ENCODE measurements at places on chromosomes 2 and 18. TPM values are rescaled to one million over a fixed set of nuclear protein-coding genes. Genes with fewer than 3 reads are reported as not detected.

DNA sequence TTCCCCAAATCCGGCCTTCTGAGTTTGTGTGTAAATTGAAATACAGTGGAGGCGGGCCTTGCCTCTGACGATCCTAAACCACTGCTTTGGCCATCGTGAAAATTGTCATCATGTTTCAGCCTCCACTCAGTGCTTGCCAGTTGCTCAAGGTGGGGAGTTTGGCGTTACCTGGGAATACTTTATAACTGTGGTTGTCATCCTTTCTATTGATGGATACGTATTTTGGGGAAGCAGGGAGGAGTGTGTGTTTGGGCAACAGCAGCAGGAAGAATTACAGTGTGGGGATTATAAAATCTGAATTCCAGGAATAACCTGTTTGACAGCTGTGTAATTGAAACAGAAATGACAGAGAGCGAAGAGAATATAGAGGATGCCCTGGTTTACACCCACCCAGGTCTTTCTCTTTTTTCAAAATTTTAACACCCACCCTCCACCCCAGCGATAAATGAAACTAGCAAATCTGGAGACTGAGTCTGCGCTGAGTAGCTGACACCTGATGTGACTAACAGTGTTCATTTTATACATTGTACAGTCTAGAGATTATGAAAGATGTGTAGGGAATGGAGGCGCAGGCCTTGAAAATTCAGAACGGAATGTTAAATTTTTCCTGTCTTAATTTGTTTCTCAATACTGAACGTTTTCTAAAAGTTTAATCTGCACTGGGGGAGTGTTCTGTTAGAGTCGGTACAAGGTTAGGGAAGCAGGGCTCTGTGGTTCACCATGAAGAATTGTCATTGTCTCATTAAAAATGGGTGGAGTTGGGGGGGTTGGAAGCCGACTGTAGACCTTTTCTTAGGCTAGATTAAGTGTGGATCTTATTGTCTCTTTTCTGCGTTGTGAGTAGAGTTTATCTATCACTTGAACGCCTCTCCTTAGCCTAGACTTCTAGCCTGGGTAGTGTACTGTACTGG is 1.6 kb downstream of the MAP4K4 start:
- H3K36me3 ChIP-seq = no peaks in the 10 kb centered on the region
- peaks cover 26% of the 10 kb centered on the region for H3K4me1 ChIP-seq
- H3K27ac ChIP-seq = peak overlapping the region; percentile 83
- H3K4me3 ChIP-seq = peak overlapping the region; percentile 90

DNA sequence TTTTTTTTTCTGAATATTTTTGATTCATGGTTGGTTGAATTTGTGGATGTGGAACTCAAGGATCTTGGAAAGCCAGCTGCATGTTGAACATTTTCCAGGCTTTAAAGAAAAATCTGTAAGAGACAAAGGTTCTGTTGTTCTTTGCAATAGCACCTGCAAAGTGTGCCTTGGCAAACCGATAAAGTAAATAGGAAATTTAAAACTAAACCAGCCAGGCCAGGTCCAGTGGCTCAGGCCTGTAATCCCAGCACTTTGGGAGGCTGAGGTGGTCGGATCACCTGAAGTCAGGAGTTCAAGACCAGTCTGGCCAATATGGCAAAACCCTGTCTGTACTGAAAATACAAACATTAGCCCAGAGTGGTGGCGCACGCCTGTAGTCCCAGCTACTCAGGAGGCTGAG is 74.4 kb downstream of the RIF1 start:
- no peak for DNase-seq
- no peaks in the 10 kb centered on the region for H3K27me3 ChIP-seq
- H3K4me1 ChIP-seq = no peaks in the 10 kb centered on the region
- H3K27ac ChIP-seq = no peak overlapping the region
- peaks cover 21% of the 10 kb centered on the region for H3K36me3 ChIP-seq

MREG gene
- not detected for total RNA-seq

- H3K4me1 ChIP-seq = no peaks in the 10 kb centered on the region
- H3K27me3 ChIP-seq = no peaks in the 10 kb centered on the region
- no peak for DNase-seq
- no peaks in the 10 kb centered on the region for H3K36me3 ChIP-seq
- no peak overlapping the region for H3K27ac ChIP-seq
These were observed 1311.7 kb upstream of the SLC39A10 start for GRCh38 chr2:194345347-194345746.

DNA sequence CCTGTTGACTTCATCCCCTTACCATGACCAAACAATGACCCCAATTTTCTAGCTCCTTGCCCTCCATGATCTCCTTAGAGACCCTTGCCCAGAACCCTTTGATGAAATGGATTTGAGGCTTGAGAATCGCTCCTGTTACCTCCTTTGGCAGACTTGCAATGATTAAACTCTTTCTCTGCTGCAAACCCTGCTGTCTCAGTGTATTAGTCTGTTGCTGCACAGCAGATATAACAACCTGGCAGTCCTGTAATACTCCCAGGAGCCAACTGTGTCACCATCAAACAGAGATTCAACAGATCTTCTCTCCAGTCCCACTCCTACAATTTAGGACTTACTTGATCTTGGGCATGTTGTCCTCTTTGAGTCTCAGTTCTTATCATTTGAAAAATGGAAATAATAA is 242.9 kb downstream of the HRH4 start:
- H3K27me3 ChIP-seq = no peaks in the 10 kb centered on the region
- no peaks in the 10 kb centered on the region for H3K4me1 ChIP-seq
- no peak overlapping the region for H3K4me3 ChIP-seq
- DNase-seq = no peak

DNA sequence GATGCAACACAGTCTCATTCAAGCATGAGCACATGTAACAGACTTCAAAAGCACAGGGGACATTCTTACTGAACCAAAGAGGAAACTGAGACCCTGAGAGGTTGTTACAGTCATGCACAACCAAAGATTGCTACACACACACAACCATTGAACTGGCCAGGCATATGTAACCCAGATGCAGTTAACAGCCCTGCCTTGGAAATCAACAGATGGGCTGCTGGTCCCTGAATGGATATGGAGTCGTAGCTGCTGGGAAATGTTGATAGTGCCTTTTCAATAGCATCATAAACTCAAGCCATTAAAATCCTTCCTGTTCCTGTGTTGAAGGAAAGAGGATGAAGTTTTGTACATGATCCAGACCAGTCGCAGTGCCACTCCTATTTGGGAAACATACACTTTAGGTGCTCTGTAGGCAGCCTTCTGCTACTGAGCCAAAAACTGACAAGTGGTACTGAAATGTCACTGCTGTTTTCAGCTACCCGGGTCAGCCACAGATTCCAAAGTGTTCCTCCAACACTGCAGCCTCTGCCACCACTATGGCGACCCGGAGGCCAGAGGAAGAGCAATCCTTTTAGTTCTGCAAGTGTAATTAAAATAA is 143.9 kb downstream of the CCBE1 start:
- DNase-seq = no peak
- H3K27ac ChIP-seq = no peak overlapping the region
- no peaks in the 10 kb centered on the region for H3K27me3 ChIP-seq
- no peaks in the 10 kb centered on the region for H3K4me1 ChIP-seq
- H3K36me3 ChIP-seq = no peaks in the 10 kb centered on the region

DNA sequence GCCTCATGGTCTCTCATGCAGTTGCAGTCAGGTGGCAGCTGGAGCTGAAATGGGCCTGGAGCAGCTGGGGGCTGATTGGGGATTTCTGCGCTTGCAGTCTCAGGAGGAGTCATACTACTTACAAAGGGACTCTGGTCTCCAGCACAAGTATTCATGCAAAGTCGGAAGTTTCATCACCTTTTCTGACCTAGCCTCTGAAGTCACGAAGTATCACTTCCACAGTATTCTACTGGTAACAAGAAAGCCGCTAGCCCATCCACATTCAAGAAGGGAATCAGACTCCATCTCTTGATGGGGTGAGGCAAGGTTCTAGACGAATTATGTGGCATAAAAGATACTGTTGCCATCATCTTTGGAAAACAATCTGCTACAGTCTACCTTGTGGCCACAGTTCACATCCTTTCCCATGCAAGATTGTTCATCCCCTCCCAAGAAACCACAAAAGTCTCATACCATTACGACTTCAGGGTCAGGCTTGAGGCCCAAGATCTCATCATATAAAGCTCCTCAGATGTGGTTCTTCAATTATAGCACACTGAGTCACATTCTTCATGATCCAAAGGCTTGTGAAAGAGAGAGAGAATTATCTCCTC is 95.3 kb downstream of the SMC6 start:
- H3K27me3 ChIP-seq = no peaks in the 10 kb centered on the region
- no peak overlapping the region for H3K4me3 ChIP-seq
- DNase-seq = no peak
- no peak overlapping the region for H3K27ac ChIP-seq
- no peaks in the 10 kb centered on the region for H3K4me1 ChIP-seq
- H3K36me3 ChIP-seq = no peaks in the 10 kb centered on the region

DNA sequence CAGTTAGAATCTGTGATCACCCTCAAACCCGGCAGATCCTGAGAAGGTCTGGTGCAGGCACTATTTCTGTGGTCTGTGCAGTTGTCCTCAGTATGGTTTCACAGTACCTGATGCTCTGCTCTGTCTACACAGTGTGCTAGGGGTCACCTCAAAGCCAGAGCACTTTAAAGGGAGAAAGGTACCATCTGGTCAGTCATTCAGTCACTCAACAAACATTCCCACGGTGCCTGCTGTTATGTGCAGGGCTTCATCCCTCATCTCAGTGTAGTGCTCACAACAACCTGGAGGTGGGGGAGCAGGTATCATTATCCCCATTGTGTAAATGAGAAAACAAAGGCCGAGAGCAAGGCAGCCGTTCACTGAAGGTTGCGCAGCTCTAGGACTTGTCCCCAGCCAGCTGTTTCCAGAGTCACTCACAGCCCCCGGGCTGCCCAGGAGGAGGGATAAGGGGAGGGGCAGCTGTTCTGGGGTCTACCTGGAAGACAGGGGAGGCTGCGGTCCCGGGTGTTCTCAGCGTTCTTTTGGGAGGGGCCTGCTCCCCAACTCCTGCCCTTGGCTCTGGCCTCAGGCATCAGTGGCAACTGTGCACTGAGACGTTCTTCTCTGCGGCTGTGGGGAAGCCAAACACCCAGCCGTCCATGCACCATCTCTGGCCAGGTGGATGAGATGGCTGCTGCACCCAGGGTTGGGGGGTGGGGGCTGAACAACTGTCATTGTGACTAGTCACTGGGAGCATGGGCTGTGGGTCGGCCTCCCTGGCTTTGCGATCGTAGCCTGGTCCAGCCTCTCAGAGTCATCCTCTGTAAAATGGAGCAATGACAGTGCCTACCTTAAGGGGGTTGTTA is 9.2 kb downstream of the INHBB start:
- no peak overlapping the region for H3K27ac ChIP-seq
- H3K4me1 ChIP-seq = no peaks in the 10 kb centered on the region
- no peak for DNase-seq
- H3K36me3 ChIP-seq = no peaks in the 10 kb centered on the region
- H3K27me3 ChIP-seq = no peaks in the 10 kb centered on the region
- H3K4me3 ChIP-seq = no peak overlapping the region

DNA sequence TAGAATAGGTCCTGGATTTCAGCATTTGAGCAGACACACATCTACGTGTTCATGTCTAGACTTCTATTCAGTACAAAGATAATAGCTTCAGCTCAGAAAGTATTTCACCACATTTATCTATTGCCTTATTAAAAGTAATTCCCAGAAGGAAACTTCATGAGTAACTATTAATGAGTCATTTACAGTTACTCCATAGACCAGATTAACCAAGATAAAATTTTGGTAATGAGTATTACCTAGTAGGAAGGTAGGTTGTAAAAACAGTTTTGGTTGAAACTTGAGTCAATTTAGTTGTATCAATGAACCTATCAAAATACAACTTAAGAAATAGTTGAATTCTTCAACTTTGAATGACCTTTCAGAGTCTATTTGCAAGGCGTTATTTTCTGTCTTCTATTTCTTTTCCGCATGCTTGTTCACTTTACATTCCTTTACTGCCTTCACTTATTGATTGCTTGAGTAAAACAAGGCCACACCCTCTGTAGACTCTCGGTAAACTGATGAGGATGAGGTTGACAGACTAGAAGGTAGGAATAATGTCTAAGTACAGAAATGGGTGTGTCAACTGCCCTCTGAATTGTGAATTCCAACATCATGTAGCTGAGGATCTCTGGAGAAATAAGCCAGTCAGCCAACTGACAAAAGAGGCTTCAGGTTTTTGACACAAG is 1165.6 kb upstream of the ZEB2 start:
- H3K36me3 ChIP-seq = no peaks in the 10 kb centered on the region
- no peak for DNase-seq
- H3K4me3 ChIP-seq = no peak overlapping the region
- no peaks in the 10 kb centered on the region for H3K4me1 ChIP-seq
- H3K27ac ChIP-seq = no peak overlapping the region

EIPR1 gene
- total RNA-seq = 14.5 TPM

- H3K36me3 ChIP-seq = no peaks in the 10 kb centered on the region
- H3K27me3 ChIP-seq = no peaks in the 10 kb centered on the region
- no peak overlapping the region for H3K27ac ChIP-seq
- DNase-seq = no peak
- H3K4me1 ChIP-seq = no peaks in the 10 kb centered on the region
These were observed 153.6 kb upstream of the CBLN2 start for GRCh38 chr18:72697706-72698105.

VWC2L gene
- total RNA-seq = not detected

DNA sequence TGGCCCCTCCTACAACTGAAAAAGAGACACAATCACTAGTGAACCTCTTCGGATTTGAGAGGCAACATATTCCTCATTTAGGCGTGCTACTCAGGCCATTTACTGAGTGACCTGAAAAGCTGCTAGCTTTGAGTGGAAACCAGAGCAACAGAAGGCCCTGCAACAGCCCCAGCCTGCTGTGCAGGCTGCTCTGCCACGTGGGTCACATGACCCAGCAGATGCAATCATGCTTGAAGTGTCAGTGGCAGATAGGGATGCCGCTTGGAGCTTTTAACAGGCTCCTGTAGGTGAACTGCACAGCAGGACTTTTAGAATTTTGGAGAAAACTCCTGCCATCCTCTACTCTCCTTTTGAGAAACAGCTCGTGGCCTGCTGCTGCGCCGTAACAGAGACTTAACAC is 578.6 kb upstream of the RAB6C start:
- H3K4me3 ChIP-seq = no peak overlapping the region
- H3K4me1 ChIP-seq = no peaks in the 10 kb centered on the region
- H3K27ac ChIP-seq = no peak overlapping the region

GRCh38 chr2:202133200-202133908 is 60.3 kb downstream of the KIAA2012 start:
- H3K36me3 ChIP-seq = no peaks in the 10 kb centered on the region
- no peak overlapping the region for H3K27ac ChIP-seq
- H3K4me3 ChIP-seq = no peak overlapping the region
- H3K27me3 ChIP-seq = no peaks in the 10 kb centered on the region

RGPD4 gene
- not detected for total RNA-seq

- H3K27me3 ChIP-seq = no peaks in the 10 kb centered on the region
- no peak overlapping the region for H3K4me3 ChIP-seq
- H3K27ac ChIP-seq = no peak overlapping the region
These were observed 51.8 kb upstream of the STAT1 start for GRCh38 chr2:191065785-191066184.
